8988T (cell line): ENCODE measurements at places on chromosomes 1 and 21.

- no peak for DNase-seq
Observed at GRCh38 chr1:210213335-210213734, 19.3 kb upstream of the SERTAD4 start.

- DNase-seq = no peak
Observed at GRCh38 chr21:33042812-33043211, 17.1 kb downstream of the OLIG2 start.

DNA sequence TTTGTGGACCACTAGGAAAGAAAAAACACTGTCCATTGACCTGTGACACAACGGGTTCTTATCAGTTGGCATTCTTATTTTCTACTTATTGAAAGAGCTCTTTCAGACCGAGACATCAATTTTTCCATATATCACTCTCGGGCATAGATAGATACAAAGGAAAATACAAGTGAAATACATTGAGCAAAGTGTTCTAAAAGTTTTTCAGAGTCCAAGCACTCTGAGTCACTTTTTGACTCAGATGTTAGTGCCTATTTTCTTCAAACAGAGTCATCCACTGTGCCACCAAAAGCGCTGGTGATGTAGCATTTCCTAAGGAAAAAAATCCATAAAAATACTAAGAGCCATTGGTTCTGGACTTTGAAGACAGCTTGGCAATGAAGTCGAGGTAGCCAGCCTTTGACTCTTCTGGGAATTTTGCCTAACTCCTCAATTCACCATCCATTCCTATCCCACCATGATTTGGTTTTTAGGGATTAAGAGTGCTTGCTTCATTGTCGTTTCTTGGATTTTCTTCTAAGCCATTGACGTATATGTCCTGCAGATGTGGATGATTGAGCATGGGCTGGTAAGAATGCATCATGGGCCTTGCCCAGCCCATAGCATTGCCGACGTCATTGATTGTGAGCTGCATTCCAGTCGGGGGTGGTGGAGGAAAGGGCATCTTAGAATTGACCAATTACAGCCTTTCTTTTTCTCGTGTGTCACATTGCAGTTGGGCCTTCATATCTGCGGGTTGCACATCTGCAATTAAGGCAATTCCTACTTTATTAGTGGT, 10.6 kb downstream of the GALNT2 start:
- no peak for DNase-seq

- DNase-seq = no peak
Observed at GRCh38 chr1:155127967-155128754, 485 bp downstream of the EFNA1 start.

DNA sequence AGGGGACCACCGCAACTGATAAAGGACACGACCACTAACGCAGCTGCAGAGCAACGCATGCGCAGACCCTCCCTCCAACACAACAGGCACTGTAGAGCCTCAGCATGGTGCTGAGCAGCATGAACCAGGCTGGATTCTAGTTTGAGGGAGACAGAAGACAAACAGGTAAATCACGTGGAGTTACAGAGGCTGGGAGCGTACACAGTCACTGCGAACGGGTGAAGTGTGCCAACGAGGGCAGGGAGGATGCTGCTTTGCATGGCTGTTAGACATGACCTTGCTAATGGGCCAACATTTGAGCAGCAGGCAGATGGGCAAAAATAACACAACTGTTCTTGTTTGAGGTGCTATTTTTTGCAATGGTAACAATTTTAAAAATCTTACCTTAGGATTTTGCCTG, 55.2 kb upstream of the NADK start:
- DNase-seq = no peak

DNA sequence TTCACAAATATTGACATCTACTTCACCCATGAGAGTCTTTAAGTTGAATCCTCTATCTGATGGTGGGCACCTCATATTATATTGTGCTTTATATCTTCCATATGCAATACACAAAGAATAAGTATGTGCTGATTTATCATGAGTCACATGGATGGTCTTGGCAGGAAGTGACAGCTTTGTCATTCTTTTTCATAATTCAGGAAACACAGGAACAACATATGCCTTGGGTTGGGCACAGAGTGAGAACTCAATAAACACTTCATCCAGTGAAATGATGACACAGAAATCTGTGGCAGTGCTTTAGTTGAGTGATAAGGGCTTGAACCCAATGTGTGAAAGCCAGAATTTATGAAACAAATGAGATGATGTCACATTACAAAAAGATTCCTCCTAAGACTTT, 41.2 kb downstream of the GADD45A start:
- DNase-seq = no peak

DNA sequence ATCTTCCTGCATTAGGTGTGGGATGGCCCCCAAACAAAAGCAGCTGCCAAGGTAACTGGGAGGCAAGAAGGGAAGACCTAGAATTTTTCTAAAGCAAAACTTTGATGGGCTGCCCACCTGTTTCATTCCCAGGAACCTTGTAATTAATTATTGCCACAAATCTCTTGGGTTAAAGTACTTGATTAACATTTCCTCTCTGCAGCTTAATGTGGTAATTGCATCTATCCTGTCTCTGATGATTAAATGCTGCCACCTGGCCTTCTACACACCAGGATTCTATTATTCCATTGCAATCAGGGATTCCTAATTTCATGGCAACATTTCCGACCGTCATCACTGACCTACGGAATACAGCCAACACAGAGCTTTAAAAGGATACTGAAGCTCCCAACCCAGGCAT, 68.3 kb upstream of the RC3H1 start:
- no peak for DNase-seq

DNA sequence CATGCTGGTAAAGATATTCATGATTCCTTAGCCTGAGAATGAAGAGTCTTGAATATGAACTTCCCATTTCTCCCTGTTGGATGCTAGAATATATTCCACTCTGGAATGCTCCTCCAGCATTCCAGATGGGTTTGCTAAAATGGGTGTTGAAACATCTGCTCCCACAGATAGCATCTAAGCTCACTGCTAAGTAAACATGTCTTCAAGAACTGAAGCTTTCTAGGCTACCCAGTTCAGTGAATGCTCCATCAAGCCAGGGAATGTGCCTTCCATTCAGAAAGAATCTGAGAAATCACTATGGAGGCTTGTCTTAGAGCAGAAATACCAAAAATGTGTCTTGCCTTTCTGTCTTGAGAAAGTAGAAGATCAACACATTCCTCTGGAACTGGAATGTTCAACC, 81.1 kb downstream of the TNFSF18 start:
- no peak for DNase-seq

DNA sequence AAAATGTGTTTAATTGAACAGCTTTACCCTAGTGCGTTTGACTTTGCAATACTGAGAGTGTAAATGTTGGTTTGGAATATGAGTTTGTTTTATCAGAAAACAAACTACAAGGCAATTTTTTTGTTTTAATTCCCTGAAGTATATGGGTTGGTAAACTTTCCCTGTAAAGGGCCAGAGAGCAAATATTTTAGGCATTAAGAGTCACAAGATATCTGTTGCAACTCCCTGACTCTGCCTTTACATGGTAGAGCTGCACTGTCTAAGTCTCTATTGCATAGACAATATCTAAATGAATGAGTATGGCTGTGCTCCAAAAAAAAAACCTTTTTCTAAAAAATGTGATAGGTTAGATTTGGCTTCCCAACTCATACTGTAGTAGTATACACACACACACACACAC, 115.1 kb upstream of the PBX1 start:
- no peak for DNase-seq

- no peak for DNase-seq
Observed at GRCh38 chr1:178412400-178412770, 84.4 kb downstream of the CLEC20A start.
